ENCODE measurements at places on chromosomes 1 and 21.

DNA sequence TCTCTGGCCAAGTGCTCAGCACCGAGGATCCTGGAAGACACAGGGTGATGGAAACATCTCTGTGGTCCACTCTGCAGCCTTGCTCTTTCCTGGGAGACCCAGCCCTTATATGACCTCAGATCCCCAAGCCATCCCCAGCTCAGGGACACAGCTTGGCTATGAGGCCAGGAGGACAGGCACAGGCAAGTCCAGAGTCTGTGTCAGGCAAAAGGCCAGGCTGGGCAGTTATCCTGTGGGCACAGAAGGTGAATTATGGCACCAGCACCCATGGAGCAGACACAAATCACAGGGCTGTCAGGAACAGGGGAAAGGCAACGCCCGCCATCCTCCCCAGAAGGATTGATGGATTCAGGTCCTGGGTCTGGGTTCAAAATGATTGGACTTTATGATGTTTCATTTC, 52.1 kb upstream of the SCMH1 start:
- DNase-seq: no peak

DNA sequence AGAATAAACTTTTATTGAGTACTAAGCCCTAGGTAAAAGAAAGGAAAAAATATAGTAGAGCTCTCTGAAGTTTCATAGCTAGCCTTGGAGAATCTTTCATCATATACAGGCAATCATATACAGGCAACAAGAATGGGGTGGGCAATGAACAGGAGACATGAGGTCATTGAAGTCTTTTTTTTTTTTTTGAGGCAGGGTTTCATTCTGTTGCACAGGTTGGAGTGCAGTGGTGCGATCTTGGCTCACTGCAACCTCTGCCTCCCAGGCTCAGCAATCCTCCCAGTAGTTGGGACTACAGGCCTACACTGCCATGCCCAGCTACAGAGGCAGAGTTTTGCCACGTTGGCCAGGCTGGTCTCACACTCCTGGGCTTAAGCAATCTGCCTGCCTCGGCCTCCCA, 22.1 kb downstream of the RUSC1 start:
- no peak for DNase-seq

DNA sequence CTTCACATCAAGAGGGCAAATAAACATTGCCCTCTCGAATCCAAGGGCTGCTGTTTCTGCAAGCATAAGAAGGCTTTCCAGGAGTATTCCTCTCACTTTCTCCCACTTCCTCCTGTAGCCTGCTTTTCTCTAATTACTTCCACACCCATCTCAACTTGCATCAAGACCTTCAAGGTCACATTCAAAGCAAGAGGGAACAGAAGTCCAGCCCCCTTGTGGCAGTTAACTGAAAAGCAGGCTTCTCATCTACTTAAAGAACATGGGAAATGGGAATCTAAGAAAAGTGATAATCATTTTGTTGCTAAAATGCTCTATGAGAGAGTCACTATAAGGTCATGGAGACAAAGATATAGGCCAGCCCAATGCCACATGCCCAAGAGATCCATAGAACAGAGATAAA, 874.4 kb downstream of the KCNT2 start:
- no peak for DNase-seq

GRCh38 chr1:30655672-30656071, 67.7 kb downstream of the MATN1 start:
- no peak for DNase-seq

- no peak for DNase-seq
Measured at GRCh38 chr1:199551967-199552565, 475.4 kb upstream of the NR5A2 start.
